ENCODE measurements at places on chromosomes 1 and 21. TPM values are rescaled to one million over a fixed set of nuclear protein-coding genes. Genes with fewer than 3 reads are reported as not detected.

Gene OR6K3
- not detected for total RNA-seq

Gene SPATC1L
- 14.6 TPM for total RNA-seq

Gene NBPF4
- total RNA-seq = not detected

Gene PADI3
- not detected for total RNA-seq

Gene SLC44A3
- 3.1 TPM for total RNA-seq

Gene KIF17
- 1.5 TPM for total RNA-seq

Gene PLA2G5
- total RNA-seq = 6.9 TPM

Gene UBAP2L
- 64.7 TPM for total RNA-seq

Gene AXDND1
- 0.17 TPM for total RNA-seq

Gene ROR1
- total RNA-seq = 9.7 TPM

Gene GCSAML
- total RNA-seq = not detected

Gene RAB7B
- total RNA-seq = 12.4 TPM

Gene LCE6A
- not detected for total RNA-seq

Gene B3GALNT2
- 40.0 TPM for total RNA-seq

Gene GAS5
- total RNA-seq = 325 TPM

Gene LRRC53
- not detected for total RNA-seq

Gene HCN3
- 0.87 TPM for total RNA-seq

Gene GSTM3
- 142 TPM for total RNA-seq

Gene GPR37L1
- not detected for total RNA-seq

Gene ANKRD34A
- 0.73 TPM for total RNA-seq

Gene COL16A1
- 116 TPM for total RNA-seq

Gene MPZ
- 0.87 TPM for total RNA-seq

Gene TMEM269
- 0.15 TPM for total RNA-seq

Gene RXFP4
- not detected for total RNA-seq

Gene CNN3
- total RNA-seq = 289 TPM

Gene NBPF11
- total RNA-seq = 5.0 TPM

Gene B3GALT5
- total RNA-seq = 0.15 TPM

Gene PLOD1
- total RNA-seq = 321 TPM

Gene CMPK1
- total RNA-seq = 79.6 TPM

Gene LRRC8B
- 0.66 TPM for total RNA-seq

Gene ENAH
- total RNA-seq = 99.9 TPM

Gene KIF1B
- 31.1 TPM for total RNA-seq

Gene VANGL1
- 11.9 TPM for total RNA-seq

Gene NTRK1
- total RNA-seq = not detected

Gene ADAR
- total RNA-seq = 73.9 TPM

Gene LCE1B
- not detected for total RNA-seq

Gene KRTAP11-1
- not detected for total RNA-seq

Gene TCHH
- total RNA-seq = not detected

Gene CNKSR1
- 0.17 TPM for total RNA-seq

Gene ZSWIM5
- total RNA-seq = 1.3 TPM

Gene BEST4
- 0.33 TPM for total RNA-seq

Gene SLC9C2
- not detected for total RNA-seq

Gene FLG2
- not detected for total RNA-seq

Gene PTGER3
- total RNA-seq = 3.9 TPM

Gene CD1E
- not detected for total RNA-seq

Gene LRRN2
- not detected for total RNA-seq

Gene DCLRE1B
- 1.2 TPM for total RNA-seq

Gene TIAM1
- total RNA-seq = 2.9 TPM

Gene STRIP1
- total RNA-seq = 58.4 TPM

Gene ST7L
- total RNA-seq = 17.5 TPM

Gene DIO1
- total RNA-seq = under 0.01 TPM

Gene AZIN2
- 4.2 TPM for total RNA-seq

Gene C8B
- not detected for total RNA-seq

All from smooth muscle cell of trachea (primary cell).